ENCODE measurements at places on chromosomes 1 and 21.

- no peak for DNase-seq
These were observed 2.8 kb upstream of the EFHD2 start for GRCh38 chr1:15406614-15407559.

DNA sequence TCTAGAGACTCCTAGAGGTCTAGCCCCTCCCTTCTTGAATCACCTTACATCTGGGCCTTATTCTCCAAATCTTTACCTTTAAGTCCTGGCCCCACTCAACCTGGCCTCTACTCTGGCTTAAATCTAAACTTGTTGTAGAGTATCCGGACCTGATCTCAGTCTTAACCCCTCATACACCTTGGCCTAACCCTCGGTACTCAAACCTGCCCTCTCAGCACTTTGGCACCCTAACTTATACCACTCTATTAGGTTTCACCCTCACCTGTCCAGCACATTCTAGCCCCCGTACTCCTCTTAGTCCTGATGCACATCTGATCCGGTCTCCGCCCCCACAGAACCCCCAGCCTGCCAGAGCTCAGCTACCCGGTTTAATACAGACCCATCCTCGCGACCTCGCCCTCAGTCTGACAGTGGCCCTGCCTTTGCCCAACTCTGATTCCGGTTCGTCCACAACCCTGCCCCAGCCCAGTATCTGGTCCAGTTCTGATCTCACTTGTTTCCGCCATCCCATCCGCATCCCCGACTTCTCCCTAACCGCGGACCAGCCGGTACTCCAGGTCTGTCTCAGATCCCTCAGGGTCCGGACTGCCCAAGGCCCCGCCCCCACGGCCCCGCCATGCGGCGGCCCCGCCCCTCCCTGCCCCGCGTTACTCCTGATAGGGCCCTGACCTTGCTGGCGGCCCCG lies 1.5 kb downstream of the TRIM62 start:
- DNase-seq, result peak; percentile 94

DNA sequence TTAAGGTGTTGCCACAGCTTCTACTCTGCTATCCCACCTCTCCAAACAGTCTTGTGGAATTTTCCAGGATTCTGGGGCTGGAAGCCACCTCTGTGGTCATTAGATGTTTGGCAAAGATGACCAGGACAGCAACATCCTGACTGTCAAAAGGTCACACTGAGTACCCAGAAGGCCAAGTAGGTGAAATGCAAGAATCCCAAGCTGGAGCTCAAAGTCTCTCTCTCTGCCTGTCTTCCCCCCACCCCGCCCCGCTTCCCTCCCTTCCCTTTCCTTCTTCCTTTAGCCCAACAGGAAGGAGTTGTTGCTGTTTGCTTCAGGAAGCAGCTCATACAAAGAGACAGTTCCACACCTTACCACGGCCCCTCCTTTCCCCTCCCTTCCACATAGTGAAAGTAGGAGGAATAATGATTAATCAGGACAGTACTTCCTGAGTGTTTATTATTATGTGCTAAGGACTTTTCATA lies 75.6 kb upstream of the SLC2A1 start:
- DNase-seq, result no peak

DNA sequence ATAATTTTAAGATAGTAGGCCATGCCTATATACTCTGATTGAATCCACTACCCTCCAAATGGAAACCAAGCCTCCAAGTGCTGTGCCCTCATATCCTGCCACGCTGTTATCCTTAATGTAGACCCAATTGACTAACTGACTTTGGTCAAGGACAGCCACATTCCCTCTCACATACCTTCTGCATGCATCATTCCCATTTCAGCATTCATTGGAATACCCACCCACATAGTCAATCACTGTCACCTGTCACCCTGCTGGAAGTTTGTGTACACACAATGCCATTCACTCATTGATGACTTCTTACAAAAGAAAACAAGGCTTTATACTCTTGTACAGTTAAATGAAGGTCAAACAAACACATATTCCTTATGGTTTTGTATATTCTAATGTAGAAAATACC lies 221.1 kb upstream of the PBX1 start:
- DNase-seq, result no peak

All from left ventricle myocardium inferior (tissue), 1 donor.